ENCODE measurements at places on chromosomes 5 and 9.
A peak's percentile ranks its signal among the peaks of the same experiment; 100 is the strongest.

GRCh38 chr5:128155776-128156175, 72.2 kb downstream of the SLC12A2 start:
- DNase-seq: no peak

DNA sequence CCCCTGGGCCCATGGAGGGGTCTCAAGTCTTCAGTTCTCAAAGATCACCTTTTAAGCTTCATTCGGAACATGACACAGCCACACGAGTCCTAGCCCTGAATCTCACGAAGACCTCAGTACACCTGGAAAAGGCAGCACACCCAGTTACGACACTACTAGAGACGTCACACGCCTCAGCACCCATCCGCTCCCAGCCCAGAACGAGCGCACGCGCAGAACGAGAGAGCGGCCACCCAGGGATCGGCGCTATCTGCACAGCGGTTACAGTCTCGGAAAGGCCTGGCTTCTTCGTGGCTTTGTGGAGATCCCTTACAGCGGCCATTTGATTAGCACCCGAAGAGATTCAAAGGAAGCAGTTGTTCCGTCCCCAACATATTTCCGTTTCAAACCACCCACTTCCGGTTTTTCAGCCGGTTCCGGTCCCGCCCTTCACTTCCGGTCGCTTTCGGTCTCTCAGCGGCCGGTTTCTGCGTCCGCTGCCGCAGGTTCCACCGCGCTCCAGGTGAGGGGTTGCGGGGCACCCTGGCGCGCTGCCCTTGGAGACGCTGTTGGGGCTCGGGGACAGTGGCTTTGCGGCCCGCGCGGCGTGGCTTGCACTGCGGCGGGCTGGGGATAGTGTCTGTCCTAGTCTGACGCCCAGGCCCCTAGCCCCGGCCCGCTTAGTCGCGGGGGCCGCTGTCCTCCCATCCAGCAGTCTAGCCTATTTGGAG, at the start of gene UBLCP1:
UBLCP1 (plus strand) TSS at position 432 of the 710 bp plus-strand sequence. CDS start 5,626 bp downstream, outside the sequence.
- peak; percentile 86 for DNase-seq

- DNase-seq: peak; percentile 47
Measured at GRCh38 chr5:151154931-151155774, 2.4 kb downstream of the ANXA6 start.

DNA sequence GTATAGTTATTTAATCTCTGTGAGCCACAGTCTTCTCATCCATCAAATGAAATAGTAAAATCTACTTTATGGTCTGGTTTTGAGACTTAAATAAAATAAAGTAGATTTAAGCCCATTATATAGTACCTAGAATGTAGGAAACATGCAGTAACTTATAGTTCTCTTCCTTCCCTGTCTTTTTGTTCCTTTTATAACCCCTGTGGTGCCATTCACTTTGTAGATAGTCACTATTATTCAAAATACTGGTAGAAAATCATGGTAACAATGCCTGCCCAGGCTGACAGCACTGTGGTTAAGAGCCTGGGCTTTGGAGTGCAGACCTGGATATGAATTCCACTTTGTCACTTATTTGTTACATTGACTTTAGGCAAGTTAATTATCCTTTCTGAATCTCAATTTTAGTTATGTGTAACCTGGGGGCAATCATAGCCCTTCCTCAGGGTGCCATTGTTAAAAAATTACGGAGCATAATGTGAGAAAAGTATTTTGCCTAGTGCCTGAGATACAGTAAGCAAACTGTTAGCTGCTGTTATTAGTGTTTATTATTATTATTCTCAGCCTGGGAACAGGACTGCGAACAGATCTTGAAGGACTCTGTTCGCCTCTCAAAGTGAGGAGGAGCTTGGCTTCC, 100.4 kb downstream of the RALGPS1 start:
- DNase-seq: no peak

DNA sequence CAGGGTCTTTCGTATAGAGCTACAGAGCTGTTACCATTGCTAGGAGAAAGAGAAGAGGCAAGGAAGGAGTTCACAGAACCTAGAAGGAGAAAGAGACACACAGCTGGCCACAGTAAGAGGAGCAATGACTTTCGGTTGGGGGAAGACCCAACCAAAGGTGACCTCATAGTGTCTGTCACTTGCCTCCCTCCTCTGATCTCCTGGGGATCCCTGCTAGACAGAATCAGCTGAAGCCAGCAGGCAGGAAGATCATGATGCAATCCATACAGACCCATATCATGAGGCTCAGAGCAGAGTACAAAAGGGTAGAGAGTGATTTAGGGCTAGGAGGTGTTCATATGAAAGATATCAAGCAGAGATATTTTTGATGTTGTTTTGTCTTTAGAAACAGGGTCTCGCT, 26.0 kb upstream of the EPB41L4B start:
- no peak for DNase-seq

GRCh38 chr5:143262393-143263174, 140.9 kb downstream of the NR3C1 start:
- no peak for DNase-seq

- no peak for DNase-seq
Measured at GRCh38 chr5:3428334-3428733, 167.3 kb upstream of the IRX1 start.

DNA sequence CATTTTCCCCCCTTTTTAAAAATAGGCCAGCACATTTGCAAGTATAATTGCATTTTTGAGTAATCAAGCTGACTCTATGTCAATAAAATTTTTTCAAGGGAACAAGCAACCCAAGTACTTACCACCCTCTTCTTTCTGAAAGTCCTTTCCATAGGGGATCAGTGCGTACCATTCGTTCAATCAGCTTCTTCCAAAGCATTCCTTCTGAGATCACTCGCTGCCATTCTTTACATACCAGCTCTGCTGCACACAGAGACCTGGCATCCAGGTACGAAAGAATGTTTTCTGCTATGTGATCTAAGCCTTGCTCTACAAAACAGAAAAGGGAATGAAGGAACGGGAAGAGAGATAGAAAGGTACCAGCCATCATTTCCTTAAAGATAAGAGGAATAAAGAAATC, 106.6 kb downstream of the FBXW11 start:
- DNase-seq: no peak

- DNase-seq: peak; percentile 14
Measured at GRCh38 chr9:2125906-2126305, 110.8 kb downstream of the SMARCA2 start.

- no peak for DNase-seq
Measured at GRCh38 chr9:92538541-92538940, 2.8 kb upstream of the ECM2 start.

DNA sequence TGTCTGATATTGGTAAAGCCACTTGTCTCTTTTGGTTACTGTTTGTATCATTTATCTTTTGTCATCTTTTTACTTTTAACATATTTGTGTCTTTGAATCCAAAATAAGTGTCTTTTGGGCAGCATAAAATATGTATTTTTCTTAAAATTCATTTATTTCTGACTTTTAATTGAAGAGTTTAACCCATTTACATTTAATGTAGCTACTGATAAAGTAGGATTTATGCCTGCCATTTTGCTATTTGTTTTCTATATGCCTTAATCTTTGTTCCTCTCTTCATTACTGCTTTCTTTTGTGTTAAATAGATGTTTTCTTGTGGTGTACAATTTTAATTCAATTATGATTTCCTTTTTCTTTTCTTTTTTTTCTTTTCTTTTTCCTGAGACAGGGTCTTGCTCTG, 60.9 kb downstream of the ESM1 start:
- no peak for DNase-seq

- DNase-seq: no peak
Measured at GRCh38 chr5:79474367-79475151, 39.4 kb downstream of the HOMER1 start.

- DNase-seq: no peak
Measured at GRCh38 chr5:173802670-173803165, 85.4 kb upstream of the CPEB4 start.

DNA sequence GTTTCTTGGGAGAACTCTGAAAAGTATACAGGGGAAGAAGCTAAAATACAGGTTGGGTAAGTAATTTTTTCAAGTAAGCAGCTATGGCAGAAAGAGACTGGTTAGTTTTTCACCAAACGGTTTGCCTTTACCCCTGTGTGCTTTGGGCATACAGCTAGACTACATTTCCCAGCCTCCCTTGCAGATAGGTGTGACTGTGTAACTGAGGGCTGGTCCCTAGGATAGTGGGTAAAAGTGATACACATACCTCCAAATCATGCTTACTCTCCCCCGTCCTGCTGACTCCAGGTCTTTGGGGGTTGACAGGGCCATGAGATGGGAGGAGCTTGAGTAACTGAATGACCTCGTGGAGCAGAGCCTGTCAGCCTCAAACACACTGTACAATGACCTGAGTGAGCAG, 208.6 kb upstream of the GDNF start:
- DNase-seq: no peak

DNA sequence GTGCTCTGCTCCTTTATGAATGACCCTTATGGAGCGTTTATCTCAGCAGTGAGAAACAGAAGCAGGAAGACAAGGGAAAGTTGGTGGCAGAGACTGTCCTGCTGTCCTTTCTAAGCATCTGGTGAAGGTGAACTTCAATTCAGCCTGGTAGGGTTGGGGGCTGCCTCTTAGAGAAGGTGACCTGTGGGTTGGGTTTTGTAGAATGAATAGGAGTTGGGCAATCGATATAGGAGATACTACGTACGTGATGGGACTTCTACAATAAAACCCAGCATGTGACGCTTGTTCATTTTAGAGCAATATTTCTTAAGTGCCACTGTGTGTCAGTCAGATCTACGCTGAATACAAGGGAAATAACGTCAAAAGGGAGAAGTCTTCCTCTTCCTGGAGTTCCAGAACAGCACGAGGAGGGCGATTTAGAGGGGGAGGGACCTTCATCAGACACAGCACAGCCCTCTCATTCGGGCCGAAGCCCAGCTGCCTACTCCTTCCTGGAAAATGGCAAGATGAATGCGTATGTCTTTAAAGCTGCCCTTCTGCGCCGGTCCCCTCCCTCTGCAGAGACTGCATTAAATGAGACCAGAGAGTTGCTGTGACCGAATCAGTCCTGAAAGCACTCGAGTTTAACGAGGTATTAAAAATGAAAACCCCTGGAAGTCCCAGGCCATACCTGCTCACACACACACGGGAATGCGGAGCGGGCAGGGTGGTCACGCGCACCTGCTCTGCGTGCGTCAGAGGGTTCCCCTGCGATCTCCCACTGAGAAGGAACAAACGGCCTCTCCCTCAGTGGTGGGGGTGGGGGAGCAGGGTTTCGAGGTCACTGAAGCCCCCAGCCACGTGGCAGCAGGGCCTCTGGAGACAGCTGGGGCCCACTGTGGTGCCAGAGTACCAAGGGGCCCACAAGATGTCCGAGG, 85.3 kb upstream of the SARDH start:
- peak; percentile 58 for DNase-seq

DNA sequence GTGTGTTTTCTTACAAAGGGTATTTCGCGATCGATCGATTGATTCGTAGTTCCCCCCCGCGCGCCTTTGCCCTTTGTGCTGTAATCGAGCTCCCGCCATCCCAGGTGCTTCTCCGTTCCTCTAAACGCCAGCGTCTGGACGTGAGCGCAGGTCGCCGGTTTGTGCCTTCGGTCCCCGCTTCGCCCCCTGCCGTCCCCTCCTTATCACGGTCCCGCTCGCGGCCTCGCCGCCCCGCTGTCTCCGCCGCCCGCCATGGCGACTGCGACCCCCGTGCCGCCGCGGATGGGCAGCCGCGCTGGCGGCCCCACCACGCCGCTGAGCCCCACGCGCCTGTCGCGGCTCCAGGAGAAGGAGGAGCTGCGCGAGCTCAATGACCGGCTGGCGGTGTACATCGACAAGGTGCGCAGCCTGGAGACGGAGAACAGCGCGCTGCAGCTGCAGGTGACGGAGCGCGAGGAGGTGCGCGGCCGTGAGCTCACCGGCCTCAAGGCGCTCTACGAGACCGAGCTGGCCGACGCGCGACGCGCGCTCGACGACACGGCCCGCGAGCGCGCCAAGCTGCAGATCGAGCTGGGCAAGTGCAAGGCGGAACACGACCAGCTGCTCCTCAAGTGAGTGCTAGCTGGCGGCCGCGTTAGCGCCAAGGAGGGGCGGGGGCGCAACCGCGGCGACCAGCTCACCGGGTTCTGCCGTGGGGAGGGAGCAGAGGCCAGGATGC, 480 bp downstream of the LMNB1 start:
- peak; percentile 51 for DNase-seq

- no peak for DNase-seq
Measured at GRCh38 chr9:38118862-38119438, 49.9 kb upstream of the SHB start.

GRCh38 chr9:36137392-36138004, 965 bp downstream of the GLIPR2 start:
- no peak for DNase-seq

- DNase-seq: no peak
Measured at GRCh38 chr5:130541617-130542221, 623.3 kb downstream of the HINT1 start.

DNA sequence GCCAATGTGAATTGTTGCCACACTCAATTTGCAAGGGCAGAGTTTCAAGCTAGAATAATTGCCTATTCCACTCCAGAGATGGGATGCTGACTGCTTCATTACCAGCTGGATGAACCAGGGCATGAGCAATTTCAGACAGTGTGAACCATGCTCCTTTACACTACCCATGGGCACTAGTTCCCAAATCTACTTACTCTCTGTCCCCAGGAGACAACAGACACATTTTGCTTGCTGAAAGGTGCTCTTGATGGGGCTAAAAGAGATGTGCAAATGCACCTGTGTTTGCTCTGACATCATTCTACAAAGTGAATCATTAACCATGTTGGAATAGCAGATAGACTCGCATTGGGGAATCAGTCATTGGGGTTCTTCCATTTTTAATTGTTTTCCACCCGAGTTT, 522.3 kb upstream of the NUDT12 start:
- DNase-seq: no peak

DNA sequence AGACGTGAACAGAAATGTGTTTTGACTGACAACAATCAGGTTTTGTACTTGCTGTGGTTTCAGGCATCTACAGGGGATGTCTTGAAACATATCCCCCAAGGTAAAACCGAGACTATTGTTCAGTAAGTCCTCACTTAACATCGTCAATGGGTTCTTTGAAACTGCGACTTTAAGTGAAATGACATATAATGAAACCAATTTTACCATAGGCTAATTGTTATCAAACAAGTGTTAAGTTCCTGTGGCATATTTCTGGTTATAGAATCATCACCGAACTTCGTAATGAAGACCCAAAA, 16.4 kb upstream of the OMD start:
- no peak for DNase-seq

GRCh38 chr5:144979516-144980264, 809.0 kb downstream of the KCTD16 start:
- DNase-seq: no peak

DNA sequence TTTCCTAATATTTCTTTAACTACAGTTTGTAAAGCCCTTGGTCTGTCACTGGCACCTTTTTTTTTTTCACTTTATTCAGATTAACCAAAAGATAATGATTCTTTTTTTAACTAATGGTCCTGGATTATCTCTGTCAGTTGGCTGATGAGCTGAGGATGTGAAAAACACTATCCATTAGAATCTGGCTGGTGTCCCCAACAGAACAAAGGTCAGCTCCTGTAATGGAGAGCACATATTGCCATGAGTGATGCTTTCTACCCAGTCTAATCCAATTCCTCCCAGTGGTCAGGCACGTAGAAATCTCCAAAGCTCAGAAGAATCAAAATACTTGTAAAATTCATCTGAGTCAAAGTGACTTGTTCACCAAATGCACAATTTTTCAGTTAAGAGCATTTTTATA, 491.7 kb upstream of the PIK3R1 start:
- no peak for DNase-seq

Measured in germinal center (tissue), 1 donor.